NT2/D1 (cell line): ENCODE measurements at places on chromosomes 5 and 9.

- no peak for DNase-seq
Observed at GRCh38 chr9:127084076-127085039, 38.1 kb downstream of the ANGPTL2 start.

DNA sequence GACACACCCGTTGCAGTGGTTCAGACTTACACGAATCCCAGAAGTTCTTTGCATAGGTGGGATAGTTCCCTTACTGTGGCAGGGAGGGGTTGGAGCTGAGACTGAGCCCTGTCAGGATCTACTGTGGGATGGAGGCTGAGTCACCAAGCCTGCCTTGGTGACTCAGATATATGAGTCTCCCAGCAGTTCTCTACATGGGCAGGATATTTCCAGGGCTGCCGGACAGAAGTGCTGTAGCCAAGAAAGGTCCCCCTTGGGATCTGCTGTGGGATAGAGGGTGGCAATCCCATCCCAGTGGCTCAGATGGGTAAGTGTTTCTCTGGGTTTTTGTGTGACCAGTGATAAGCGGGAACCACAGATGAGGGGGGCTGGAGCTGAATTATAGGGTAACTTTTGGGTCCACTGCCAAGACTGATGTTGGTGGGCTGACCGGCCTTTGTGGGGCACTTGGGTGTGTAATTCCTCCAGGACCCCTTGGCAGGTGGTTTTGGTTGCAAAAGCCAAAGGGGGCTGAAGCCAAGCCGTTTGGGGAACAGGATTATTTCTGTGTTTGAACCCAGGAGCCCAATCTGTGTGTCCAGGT, 18.7 kb downstream of the XRCC4 start:
- no peak for DNase-seq

DNA sequence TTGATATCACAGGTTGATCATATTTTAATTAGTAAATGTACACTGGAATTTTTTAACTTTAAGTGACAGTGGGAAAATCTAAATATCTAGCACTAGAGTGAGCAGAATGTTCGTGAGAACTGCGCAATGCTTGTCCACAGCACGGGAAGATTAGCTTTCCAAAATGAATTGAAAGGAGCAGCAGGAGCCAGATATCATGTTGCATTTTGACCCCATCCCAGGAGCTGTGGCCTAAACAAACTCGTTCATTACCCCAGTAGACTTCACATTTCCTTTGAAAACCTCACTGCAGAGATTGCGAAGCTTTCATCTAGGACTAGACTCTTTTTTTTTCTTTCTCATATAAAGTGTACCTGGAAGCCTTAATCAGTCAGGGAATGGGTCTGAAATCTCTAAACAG, 525.8 kb downstream of the CTNND2 start:
- no peak for DNase-seq

DNA sequence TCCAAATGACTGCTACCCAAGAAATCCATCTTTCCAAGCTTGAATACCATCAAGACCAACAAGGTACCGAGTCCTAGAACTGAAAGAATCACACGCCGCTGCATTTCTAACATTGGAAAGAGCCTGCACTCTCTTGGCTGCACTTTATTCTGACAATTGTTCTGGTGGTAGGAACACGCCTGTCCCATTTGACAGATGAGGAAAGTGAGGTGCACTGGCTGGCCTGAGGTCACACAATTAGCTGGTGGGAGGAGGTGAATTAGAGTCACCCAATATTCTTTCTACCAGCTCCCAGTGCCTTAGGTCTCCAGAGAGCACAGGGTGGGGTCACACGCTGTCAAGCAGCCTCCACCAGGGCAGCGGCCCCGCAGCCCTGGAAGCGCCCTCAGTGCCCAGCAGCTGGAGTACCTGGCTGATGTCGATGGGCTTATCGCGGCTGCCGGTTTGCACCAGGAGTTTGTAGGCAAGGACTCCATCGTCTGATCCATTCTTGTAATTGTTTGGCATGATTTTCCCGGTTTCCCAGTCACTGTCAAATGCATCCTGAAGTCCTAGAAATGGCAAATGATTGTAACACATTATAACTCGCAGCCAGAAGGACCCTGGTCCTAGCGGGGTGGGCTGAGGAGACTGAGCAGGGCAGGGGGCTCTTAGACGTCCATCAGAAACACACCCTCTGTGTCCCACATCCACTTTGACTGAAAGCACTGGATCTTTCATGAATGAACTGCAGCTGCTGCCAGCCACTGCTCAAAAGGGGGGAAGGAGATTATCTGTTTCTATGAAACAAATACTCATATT, 55.1 kb downstream of the PTCH1 start:
- no peak for DNase-seq

GRCh38 chr5:71946343-71947030, 160.8 kb upstream of the MAP1B start:
- DNase-seq = no peak

- peak; percentile 47 for DNase-seq
Observed at GRCh38 chr9:12774861-12775678, at the start of gene LURAP1L. TSS of gene LURAP1L (plus strand) at chr9:12775020. CDS start at chr9:12775716, 696 bp downstream.

GRCh38 chr9:89038382-89039103, 47.3 kb downstream of the S1PR3 start:
- no peak for DNase-seq

DNA sequence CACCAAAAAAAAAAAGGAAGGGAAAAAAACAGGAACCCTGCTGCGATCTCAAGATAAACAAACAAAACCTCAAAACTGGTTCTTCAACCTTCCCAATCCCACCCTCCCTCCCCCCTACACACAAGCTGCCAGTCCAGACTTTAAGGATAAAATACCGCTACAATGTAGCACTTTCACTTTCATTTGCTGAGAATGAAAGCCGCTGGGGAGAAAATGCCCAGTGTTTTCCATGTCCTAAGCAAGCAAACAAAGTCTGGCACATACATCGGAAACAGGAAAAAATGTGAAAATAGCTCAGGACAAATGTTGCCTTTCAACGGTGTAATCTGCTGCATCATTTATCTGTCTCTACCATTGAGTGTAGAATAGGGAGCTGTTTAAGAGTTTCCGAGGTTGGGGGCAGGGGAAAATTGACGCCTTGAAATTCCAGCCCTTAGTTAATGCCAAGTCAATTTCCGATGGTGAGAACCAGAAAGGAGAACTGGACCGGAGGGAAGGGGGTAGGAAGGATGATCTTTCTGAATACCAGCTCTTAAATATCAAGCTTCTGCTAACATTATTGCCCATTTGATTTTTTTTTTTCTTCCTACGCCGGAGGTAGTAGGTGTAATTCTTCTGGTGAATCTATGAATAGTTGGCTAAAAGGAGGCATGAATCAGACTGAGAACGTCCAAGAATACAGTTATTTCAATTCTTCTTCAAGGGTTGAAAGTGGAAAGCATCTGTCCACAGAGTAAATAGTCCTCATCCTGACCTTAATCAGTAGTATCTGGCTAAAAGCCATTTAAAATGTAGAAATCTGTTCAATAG, 1.2 kb upstream of the ADAMTS6 start:
- no peak for DNase-seq

- DNase-seq = no peak
Observed at GRCh38 chr9:38003946-38004808, 64.8 kb downstream of the SHB start.

- DNase-seq = no peak
Observed at GRCh38 chr5:155050384-155051019, 36.9 kb downstream of the KIF4B start.

DNA sequence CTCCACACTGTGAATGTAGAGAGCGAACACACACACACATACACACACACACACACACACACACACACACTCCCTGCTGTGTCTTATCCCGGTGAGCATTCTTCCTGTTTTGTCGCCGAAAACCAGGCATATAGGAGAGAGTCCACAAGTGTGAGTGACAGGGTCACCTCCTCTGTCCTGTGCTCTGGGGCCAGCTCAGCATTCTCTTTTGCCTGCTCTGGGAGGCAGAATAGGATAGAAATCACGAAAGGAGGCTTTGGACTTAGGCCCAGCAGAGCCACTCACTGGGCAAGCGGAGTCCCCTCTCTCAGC, 3.0 kb downstream of the LAMC3 start:
- no peak for DNase-seq

- no peak for DNase-seq
Observed at GRCh38 chr5:127700237-127700766, 2.9 kb upstream of the CCDC192 start.

DNA sequence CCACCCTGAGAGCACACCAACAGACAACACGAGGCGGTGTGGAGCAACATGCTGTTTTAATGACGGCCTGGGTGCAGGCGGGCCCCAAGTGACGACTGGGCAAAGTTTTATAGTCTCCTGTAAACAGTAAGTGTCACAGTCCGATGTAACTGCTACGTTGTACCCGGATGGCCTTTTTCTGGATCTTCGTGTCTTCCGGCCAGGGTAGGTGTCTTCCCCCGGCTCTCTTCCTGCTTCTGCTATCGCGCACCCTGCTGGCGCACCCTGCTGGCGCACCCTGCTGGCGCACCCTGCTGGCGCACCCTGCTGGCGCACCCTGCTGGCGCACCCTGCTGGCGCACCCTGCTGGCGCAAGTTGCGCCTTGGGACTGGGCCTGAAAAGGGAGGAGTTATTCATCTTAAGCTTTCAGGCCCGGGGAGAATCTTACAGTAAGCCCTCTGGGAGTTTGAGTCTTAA, 143.0 kb upstream of the TARS1 start:
- no peak for DNase-seq

DNA sequence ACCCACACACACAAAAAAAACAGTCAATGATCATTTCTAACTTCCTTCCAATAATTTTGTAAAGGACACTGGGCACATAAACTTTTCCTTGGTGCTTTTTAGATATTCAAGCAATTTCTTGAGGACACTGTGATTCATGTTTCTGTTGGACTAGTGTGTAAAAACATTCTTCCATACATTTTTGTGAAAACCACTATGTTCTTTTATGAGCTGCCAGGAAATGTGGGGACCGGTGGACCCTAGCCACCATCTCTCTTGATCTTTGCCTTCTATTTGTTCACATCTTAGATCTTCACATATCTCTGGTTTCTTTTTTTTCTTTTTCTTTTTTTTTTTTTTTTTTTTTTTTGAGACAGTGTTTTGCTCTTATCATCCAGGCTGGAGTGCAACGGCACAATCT, 287.4 kb downstream of the GLIS3 start:
- DNase-seq = no peak

DNA sequence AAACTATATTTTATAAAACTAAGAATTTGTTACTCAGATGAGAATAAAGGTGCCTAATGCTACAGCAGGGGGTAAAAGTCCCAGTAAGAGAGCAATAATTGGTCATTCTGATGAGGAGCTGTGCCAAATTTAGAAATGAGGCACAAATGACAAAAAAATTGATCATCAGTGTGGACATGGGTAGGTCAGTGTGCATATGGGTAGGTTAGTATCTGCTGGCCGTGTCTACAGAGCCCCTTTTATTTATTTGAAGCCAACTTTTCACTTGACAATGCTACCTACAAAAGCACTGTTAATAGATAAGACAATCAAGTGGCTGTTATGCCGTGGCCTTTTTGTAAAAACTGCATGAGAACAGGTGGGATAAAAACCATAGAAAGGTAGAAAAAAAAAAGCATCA, 454.6 kb downstream of the RAB3C start:
- no peak for DNase-seq

DNA sequence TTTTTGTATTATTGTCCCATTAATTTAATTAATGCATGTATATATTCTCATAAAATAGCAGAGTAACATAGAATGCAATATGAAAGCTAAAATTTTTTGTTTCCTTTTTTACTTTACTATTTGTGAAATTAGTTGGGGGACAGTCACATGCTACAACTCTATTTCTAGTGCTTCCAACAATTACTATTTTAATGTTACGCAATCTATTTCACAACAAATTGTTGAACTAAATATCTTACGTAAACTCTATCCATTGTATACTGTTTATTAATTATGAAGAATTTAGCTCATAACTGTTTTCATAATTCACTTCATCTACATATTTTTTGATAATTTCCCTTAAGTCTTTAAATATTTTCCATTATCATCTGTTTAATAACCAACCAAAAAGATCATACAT, 1685.4 kb upstream of the CDH6 start:
- DNase-seq = no peak

- no peak for DNase-seq
Observed at GRCh38 chr9:76219560-76220151, 174.6 kb downstream of the RFK start.

DNA sequence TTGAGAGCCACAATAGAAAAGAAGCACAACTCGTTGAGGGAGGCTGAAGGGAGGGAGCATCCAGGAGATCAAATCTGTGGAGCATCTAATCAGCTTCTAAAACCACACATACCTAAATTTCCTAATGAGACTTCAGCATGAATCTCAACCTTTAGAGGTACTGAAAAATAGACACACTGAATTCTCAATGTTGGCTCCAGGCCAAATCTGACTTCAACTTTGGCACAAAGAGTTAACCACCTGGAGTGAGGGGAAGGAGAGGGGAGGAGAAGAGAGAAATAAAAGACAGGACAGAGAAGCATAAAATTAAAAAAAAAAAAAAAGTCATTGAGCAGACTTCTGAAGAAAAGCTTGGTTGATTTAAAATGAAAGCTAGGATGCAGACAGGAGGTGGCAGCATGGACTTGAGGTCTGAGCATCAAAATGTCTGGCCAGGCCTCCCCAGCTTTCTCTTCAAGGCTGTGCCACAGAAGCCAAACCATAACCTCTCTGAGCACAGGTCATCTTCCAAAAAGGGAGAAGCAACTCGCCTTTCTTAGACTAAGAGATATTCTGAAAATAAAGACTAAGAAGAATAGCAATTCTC, 205.6 kb downstream of the DENND1A start:
- no peak for DNase-seq

DNA sequence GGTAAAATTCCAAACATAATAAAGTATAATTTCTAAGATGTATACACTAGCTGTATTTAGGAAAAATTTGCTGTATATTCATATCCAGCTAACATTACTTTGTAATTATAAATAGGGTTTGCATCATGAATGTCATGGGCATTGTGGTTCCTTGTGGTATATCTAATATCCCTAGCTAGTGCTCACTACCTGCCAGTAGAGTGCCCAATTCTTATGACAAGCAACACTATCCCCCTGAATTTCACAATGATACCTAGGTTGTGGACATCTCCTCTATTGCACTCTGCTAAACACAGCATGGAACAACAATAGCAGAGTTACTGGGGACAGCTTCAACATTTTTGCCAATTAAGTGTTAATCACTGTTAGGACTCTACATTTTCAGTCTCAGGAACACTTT, 1656.5 kb downstream of the EFNA5 start:
- no peak for DNase-seq

DNA sequence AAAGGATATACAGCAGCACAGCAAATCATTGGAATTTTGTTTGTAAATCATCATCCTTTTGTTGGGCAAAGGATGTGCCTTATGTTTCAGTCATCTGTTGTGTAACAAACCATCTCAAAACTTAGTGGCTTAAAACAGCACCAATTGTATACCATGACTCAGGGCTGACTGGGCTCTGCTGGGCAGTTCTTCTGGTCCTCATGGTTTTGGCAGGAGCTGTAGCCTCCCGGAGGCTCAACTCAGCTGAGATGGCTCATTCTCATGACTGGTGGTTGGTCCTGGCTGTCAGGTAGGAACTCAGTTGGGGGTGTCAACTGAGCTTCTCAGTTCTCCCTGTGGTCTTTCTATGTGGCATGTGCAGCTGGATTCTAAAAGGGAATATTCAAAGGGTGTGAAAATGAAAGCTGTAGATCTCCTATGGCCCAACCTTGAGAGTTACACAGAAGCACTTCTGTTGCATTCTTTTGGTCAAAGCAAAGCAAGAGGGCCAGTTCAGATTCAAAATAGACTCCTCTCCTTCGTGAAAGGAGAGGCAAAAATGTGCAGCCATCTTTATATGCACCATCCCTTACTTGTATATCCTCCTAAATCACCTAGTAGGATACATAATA, 39.1 kb upstream of the CPEB4 start:
- DNase-seq = no peak
